ENCODE measurements at places on chromosomes 3 and 15. TPM values are rescaled to one million over a fixed set of nuclear protein-coding genes. Genes with fewer than 3 reads are reported as not detected.

SLC15A2 gene
- 27.0 TPM for total RNA-seq

P3H2 gene
- total RNA-seq: 30.8 TPM

SPESP1 gene
- 2.7 TPM for total RNA-seq

ST8SIA2 gene
- 9.2 TPM for total RNA-seq

NANOGP8 gene
- total RNA-seq: 0.27 TPM

RAB6B gene
- 2.0 TPM for total RNA-seq

GOLGA6L7 gene
- total RNA-seq: not detected

COL6A6 gene
- total RNA-seq: 112 TPM

ITPKA gene
- total RNA-seq: 0.35 TPM

GOLGA8O gene
- total RNA-seq: 1.4 TPM

CLDN16 gene
- not detected for total RNA-seq

ARIH2 gene
- total RNA-seq: 60.9 TPM

UMPS gene
- total RNA-seq: 20.5 TPM

TMPRSS7 gene
- not detected for total RNA-seq

MLH1 gene
- 50.3 TPM for total RNA-seq

PRRT3 gene
- total RNA-seq: 0.75 TPM

KNG1 gene
- 0.13 TPM for total RNA-seq

SLC12A1 gene
- not detected for total RNA-seq

ALG1L2 gene
- 0.40 TPM for total RNA-seq

PRKCI gene
- total RNA-seq: 23.9 TPM

GOLGA8Q gene
- 0.75 TPM for total RNA-seq

TMIE gene
- total RNA-seq: 0.62 TPM

COL8A1 gene
- 1.1 TPM for total RNA-seq
